Fibroblast of the conjunctiva (primary cell): ENCODE measurements at places on chromosomes 16 and 17.
A peak's percentile ranks its signal among the peaks of the same experiment; 100 is the strongest.

GRCh38 chr16:54466233-54466632 is 179.6 kb upstream of the IRX3 start:
- no peak for DNase-seq

DNA sequence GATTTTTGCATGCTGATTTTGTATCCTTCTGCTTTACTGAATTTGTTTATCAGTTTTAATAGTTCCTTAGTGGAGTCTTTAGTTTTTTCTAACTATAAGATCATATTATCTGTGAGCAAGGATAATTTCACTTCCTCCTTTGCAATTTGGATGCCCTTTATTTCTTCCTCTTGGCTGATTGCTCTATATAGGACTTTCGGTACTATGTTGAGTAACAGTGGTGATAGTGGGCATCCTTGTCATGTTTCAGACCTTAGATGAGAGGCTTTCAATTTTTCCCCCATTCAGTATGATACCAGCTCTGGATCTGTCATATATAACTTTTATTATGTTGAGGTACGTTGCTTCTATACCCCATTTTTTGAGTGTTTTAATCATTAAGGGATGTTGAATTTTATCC is 224.5 kb upstream of the CNTNAP4 start:
- no peak for DNase-seq

- DNase-seq: no peak
Measured at GRCh38 chr17:71453876-71454422, 666.9 kb upstream of the SOX9 start.

GRCh38 chr17:67211742-67212141 is 33.3 kb downstream of the HELZ start:
- DNase-seq: no peak

DNA sequence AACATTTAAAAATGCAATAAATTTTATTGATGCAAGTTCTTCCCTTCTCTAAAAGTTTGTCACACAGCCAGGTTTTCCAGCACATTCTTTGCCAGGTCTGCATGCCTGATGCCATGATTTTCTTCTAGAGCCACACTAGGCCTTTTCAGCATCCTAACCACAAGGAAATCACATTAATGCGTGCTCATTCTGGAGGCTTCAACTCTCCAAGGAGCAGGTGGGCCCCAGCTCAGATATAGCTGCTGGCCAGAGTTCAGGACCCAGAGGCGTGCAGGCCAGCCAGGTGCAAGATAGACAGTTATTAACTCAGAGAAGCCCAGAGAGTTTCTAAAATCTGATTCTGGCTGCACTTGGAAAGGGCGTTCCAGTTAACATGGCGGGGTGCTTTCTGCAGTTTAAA is 124.5 kb upstream of the MAF start:
- no peak for DNase-seq

GRCh38 chr17:17535957-17536356 is 39.8 kb upstream of the RASD1 start:
- DNase-seq: no peak

DNA sequence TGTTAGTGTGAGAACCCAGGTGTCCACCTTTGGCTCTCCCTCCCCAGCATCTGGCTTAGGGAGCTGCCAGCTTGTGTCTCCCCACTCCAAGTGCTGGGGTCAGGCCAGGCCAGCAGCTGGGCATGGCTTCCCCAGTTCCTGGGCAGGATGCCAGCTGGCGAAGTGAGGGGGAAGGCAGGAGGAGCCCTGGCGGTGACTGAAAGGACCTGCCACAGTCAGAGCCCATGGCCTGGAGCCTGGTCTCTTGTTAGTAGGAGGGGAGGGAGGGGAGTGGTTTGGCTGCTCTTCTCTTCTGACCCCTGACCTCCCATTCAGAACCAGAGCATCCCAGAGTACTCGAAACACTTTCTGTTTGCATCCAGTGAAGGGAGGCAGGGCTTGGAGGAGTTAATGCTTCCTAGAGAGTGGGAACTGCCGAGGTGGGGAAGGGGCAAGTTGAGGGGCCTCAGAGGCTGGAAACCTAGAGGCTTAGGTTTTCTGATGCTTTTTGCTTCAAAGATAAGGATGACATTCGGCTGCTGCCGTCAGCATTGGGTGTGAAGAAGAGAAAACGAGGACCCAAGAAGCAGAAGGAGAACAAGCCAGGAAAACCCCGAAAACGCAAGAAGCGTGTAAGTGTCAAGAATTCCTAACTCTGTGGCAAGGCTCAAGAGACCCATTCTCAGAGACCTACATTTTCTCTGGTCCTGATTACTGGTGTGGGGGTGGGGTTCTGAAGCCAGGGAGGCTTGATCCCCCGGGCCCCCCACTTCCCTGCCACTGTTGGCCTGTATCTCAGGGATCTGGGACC is 772 bp downstream of the CHD3 start:
- peak; percentile 98 for DNase-seq

GRCh38 chr16:17602678-17603077 is 131.9 kb upstream of the XYLT1 start:
- DNase-seq: no peak
